ENCODE measurements at places on chromosomes 11 and 22.

DNA sequence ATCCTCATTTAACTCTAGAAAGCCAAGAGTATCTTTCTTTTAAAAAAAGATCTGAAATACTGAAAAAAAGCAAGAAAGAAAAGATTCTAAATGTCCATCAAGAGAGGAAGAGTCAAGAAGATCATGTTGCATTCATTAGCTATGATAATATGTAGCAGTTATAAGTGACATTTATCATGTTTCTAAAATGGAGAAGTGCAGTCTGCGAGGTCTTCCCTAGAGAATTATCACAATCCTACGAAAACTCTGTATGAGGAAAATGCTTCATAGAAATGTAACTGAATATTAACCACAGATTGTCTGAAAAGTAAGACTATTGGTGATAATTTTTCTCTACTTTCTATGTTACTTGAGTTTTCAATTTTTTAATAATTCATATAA lies 77.4 kb upstream of the USP47 start:
- no peaks in the 10 kb centered on the region for H3K36me3 ChIP-seq
- DNase-seq = no peak
- H3K27me3 ChIP-seq = peaks cover 56% of the 10 kb centered on the region
- no peak overlapping the region for H3K27ac ChIP-seq
- no peaks in the 10 kb centered on the region for H3K4me1 ChIP-seq

DNA sequence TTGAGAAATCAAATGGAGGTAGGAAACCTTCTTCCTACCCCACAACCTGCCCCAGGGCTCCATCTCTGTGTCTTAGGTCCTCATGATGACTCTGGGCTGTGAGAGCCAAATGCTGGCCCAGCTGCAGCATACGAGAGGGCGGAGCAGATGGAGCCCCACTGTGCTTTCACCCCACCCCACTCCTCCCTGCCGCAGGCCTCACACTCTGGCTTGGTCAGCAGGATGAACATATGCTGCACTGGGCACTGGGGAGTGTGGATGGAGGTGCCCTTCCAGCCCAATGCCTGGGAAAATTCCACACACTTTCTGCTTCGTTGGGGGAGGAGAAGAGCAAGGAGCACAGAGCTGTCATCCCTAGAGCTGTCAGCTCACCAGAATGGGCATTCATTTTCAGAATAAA lies 271.6 kb upstream of the CADM1 start:
- no peak overlapping the region for H3K4me3 ChIP-seq
- H3K27me3 ChIP-seq = peaks cover 2% of the 10 kb centered on the region

- peaks cover 4% of the 10 kb centered on the region for H3K4me1 ChIP-seq
- no peak for DNase-seq
- no peaks in the 10 kb centered on the region for H3K27me3 ChIP-seq
- no peak within 1 kb of the TSS for H3K4me3 ChIP-seq
Measured at GRCh38 chr22:21632237-21632895, at the start of gene CCDC116. CCDC116 (plus strand) TSS chr22:21632760; CDS start chr22:21633182, 422 bp downstream.

- peaks cover 10% of the 10 kb centered on the region for H3K4me1 ChIP-seq
- no peak overlapping the region for H3K27ac ChIP-seq
- H3K4me3 ChIP-seq = no peak overlapping the region
- H3K36me3 ChIP-seq = no peaks in the 10 kb centered on the region
- DNase-seq = peak; percentile 52
Measured at GRCh38 chr11:17810746-17811145, 76.2 kb downstream of the KCNC1 start.

DNA sequence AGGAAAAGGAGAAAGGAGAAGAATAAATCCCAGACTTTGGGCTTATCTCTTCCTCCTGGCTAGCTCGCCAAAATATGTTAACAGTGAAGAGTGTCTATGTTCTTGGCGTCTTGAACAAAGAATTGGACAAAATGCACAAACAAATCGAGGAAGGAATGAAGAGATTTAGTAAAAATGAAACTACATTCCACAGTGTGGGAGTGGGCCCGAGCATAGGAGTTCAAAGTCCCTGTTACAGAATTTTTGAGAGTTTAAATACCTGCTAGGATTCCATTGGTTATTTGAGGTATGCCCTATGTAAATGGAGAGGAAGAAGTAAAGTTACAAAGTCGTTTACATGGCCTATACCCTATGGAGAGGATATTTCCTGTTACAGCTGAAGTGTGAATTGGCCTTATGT lies 525.1 kb upstream of the CNTN5 start:
- no peaks in the 10 kb centered on the region for H3K36me3 ChIP-seq
- H3K4me3 ChIP-seq = no peak overlapping the region
- no peak for DNase-seq
- no peaks in the 10 kb centered on the region for H3K27me3 ChIP-seq
- no peaks in the 10 kb centered on the region for H3K4me1 ChIP-seq

DNA sequence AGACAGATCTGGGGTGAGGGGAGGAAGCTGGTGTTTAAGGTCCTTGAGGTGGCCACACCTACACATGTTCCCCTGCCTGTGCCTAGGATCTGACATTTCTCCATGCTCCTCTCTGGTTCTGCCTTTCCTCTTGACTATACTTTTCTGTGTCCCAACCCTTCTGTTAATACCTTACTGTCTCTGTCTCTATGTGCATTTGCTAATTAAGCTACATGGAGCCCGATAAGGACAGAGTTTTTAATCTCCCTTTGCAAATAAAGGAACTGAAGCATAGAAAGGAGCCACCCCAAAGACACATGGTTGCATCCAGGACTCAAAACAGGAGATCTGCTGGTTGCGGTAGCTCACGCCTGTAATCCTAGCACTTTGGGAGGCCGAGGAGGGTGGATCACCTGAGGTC lies 33.1 kb upstream of the CDON start:
- H3K4me1 ChIP-seq = peaks cover 2% of the 10 kb centered on the region
- DNase-seq = no peak
- no peaks in the 10 kb centered on the region for H3K36me3 ChIP-seq
- no peak overlapping the region for H3K27ac ChIP-seq
- peaks cover 48% of the 10 kb centered on the region for H3K27me3 ChIP-seq
- H3K4me3 ChIP-seq = no peak overlapping the region

DNA sequence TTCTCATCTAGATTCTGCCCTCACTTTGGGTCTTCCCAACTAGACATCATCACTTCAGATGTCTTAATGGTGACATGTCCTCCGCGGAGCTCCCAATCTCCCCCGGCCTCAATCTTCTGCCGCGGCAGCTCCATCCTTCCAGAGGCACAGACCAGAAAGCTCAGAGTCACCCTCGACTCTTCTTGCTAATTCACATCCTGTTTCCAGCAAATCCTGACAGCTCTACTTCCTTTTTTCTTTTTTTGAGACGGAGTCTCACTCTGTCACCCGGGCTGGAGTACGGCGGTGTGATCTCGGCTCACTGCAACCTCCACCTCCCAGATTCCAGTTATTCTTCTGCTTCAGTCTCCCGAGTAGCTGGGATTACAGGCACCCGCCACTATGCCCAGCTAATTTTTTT lies 54.5 kb downstream of the CACNG2 start:
- no peaks in the 10 kb centered on the region for H3K36me3 ChIP-seq
- H3K27ac ChIP-seq = no peak overlapping the region

- peaks cover 25% of the 10 kb centered on the region for H3K4me1 ChIP-seq
- no peak overlapping the region for H3K4me3 ChIP-seq
- no peak overlapping the region for H3K27ac ChIP-seq
- no peak for DNase-seq
Measured at GRCh38 chr11:130609121-130610035, 160.9 kb downstream of the ADAMTS15 start.

DNA sequence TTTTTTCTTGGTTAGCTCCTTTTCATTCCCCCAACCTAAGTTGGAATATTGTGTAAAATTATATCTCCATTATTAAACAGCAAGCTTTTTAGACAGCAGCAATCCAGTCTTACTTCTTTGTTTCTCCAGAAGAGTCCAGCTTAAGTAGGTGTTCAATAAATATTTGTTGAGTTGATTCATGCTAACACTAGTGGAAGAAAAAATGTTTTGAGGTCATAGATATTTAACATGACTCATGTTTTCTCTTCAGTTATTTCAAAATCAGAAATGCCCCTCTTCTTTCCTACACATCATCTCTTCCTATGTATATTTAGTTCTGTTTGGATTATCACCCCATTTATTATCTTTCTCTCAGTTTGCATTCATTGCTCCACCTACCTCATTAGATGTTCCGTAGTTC lies 20.3 kb downstream of the CCDC83 start:
- H3K36me3 ChIP-seq = no peaks in the 10 kb centered on the region
- peak; percentile 83 for DNase-seq
- no peaks in the 10 kb centered on the region for H3K27me3 ChIP-seq
- no peak overlapping the region for H3K4me3 ChIP-seq

GRCh38 chr11:110805756-110806155 lies 93.5 kb upstream of the ARHGAP20 start:
- H3K4me3 ChIP-seq = no peak overlapping the region
- no peaks in the 10 kb centered on the region for H3K27me3 ChIP-seq
- H3K36me3 ChIP-seq = no peaks in the 10 kb centered on the region
- H3K27ac ChIP-seq = no peak overlapping the region

DNA sequence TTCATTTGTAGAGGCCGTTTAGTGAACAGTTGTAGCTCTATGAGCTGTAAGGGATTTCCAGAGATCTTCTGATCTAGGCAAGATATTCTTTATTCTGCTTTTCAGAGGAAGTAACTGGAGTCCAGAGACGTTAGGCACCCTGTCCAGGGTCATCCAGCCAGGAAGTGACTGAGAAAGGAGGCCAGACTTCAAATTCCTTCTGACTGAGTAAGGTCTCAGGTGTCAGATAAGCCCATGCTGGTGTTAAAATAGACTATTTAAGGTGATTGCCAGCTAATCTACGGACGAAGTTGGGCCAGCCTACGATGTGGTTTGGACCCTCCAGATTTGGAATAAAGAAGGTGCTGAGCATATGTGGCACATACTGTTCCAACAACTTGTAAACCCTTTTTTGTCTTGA lies 54.6 kb downstream of the GRIK4 start:
- H3K4me3 ChIP-seq = no peak overlapping the region
- H3K36me3 ChIP-seq = no peaks in the 10 kb centered on the region
- H3K4me1 ChIP-seq = peaks cover 6% of the 10 kb centered on the region
- DNase-seq = peak; percentile 54

DNA sequence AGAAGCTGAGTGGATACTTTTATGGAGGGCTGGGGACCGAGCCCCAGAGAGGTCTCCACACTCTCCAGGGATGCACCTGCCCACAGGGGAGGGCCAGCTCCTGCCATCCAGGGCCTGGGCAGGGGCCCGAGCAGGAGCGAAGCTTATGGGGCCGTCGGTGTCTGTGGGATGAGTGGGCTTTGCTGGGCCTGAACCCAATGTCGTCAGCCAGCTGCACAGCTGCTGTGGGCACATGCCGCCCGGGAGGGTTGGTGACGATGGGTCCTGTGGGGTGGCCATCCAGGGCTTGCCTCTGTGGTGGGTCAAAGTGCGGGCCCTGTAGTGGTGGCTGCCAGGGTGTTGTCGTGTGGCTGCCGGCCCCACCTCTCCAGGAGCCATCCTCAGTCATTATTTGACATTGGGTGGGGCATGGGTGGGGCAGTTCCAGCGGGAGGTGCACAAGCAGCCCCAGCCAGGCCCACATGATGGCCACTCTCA lies 447.1 kb downstream of the TBC1D22A start:
- H3K4me3 ChIP-seq = no peak overlapping the region
- no peak overlapping the region for H3K27ac ChIP-seq
- DNase-seq = no peak
- no peaks in the 10 kb centered on the region for H3K4me1 ChIP-seq

DNA sequence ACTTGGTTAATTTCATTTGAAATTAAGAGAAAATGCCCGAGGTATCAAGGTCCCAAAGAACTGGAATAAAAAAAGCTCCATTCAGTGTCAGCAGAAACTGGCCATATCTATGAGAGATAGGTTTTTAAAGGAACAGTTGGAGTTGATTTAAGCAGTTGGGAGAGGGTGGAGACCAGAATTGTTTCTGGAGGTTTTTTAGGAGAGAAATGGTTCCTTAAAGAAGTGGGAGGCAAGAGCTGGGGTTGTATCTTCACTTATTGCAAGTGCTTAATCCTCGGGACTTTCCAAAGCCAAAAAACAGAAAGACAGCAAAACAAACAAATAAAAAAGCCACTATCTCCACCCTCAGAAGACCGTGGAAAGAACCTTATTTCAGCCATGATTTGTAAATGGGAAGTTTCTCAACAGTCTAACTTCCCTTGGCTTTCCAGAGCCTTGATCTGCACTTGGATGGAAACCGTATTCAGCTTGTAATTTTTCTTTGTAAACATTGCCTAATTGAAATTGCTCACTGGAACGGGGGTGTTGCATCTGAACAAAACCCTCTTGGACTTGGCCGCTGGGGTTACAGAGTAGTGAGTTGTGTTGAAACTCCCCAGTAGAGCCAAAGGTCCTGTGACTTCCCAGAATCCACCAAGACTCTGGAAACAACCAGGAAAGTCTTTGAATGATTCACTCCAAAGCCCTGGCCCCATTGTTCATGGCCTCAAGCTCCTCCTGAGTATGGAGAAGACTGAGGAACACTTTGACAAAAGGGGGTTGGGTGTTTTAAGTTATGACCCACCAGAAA lies 115.6 kb downstream of the SLC1A2 start:
- peaks cover 14% of the 10 kb centered on the region for H3K4me1 ChIP-seq
- peak overlapping the region; percentile 68 for H3K27ac ChIP-seq
- no peak overlapping the region for H3K4me3 ChIP-seq
- H3K27me3 ChIP-seq = no peaks in the 10 kb centered on the region

DNA sequence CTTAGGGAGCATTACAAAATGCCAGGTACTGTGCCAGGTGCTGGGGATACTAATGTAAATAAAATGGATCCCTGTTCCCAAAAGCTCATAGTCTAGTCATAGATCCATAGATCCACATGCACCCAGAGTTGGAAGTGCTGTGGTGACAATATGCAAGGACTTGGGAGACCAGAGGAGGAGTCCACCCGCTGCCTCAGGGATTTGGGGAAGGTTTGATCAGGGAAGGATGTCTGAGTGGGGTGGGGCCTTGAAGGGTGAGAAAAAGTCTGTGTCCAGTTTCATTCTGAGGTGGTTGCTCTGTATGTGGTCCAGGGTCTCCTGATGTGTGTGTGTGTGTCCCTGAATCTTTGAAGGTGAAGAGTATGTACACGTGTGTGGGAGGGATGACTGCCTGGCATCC lies 9.2 kb downstream of the SOX10 start:
- no peak overlapping the region for H3K27ac ChIP-seq
- H3K4me1 ChIP-seq = no peaks in the 10 kb centered on the region
- no peak overlapping the region for H3K4me3 ChIP-seq

DNA sequence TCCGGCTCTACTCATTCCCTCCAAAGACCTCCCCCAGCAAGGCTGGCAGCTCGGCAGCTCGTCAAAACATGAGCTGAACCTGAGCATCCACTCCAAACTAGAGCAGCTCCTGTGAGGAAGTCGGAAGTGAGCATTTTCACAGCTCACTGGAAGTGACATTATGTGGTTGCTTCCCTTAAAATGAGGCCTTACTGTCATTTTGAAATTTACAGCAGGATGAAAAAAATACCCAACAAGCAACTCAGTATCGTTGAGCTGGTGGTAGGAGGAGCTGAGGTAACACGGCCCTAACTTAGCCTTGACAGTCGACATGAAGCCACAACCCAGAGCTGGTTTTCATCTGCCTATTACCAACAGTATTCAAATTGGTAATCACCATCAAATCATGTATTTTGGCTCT lies 38.0 kb upstream of the ARFGAP3 start:
- no peak overlapping the region for H3K4me3 ChIP-seq
- peaks cover 12% of the 10 kb centered on the region for H3K36me3 ChIP-seq
